ENCODE measurements at places on chromosomes 4 and X.
A peak's percentile ranks its signal among the peaks of the same experiment; 100 is the strongest.

DNA sequence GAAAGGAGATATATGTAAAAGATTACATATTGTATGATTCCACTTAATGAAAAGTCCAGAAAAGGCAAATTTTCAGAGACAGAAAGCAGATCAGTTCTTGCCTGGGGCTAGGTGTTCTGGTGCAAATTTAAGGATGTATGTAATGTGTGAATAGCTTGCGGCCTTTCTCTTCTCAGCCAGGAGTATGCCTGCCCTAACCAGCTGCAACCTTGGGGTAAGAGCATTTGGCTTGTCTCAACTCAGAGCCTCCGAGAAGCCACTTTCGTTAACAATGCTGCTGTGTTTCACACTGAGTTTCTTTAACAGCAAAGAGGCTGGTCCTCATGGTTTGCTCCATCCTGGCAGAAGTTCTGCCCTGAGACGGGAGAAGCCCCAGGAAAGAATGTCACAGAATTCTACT lies 102.7 kb downstream of the SPCS3 start:
- DNase-seq = no peak

GRCh38 chr4:26150948-26151347 lies 169.9 kb upstream of the RBPJ start:
- peak; percentile 73 for DNase-seq

- DNase-seq = no peak
These were observed 53.7 kb downstream of the ATP10D start for GRCh38 chr4:47538825-47539154.

- peak; percentile 81 for DNase-seq
These were observed 1.3 kb downstream of the AFF1 start for GRCh38 chr4:86935853-86936733.

DNA sequence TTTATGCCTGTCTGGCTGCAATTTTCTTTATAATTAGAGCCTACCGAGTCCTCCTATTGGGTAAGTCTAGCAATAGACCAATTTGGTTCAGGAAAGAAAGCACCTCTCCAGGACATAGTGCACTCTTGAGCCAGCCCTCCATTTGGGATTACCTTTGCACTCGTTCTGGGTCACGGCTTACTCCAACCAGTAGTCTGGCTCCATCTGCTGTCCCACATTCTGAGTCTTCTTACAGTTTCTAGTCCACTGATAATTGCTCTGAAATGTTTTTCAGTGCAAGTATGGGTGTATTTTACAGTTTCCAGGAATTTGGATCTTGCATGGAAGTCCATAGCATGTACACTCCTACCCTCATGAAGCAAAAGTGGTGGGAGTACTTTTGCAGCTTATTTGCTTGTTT lies 34.8 kb upstream of the USP51 start:
- DNase-seq = no peak

GRCh38 chr4:176792326-176793059 lies at the start of gene VEGFC:
TSS of gene VEGFC (minus strand) at chr4:176792922. CDS start at chr4:176792311, 611 bp downstream.
- peak; percentile 60 for DNase-seq

DNA sequence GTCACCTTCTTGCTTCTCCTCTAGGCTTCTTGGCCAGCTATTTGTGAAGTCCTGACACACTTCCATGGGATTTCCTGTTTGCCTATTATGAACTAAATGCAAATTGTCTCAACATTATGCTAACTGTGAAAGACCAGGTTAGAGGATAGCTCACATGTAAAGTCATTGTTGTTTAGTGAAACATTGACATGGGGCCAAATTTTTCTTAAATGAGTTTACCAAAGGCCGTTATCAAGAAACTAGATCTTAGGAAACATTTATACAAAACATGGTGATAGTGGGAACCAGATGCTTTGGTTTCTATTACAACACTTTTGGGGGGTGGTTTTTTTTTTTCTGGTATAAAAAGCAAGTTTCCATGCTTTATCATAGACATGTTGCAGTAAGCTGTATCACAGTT lies 466.8 kb upstream of the FAM241A start:
- no peak for DNase-seq

DNA sequence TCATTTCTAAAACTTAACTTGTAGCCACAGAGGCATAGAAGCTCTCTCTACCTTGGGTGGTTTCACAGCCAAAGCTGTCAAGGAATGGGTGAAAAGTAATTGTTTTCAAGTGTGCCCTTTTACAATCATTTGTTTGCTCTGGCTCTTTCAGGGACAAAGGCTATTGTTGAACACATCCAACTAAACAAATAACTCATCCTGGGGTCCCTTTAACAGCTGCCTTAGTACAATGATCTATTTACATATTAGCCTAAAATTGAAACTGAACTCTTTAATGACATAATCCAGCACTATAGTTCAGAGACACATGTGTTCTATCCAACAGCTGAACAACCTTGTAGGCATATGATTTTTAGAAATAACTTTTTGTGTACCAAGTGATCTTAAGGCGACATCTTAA lies 3.7 kb downstream of the HHIP start:
- DNase-seq = no peak

- DNase-seq = no peak
These were observed 42.4 kb downstream of the DCUN1D4 start for GRCh38 chr4:51885363-51885762.

GRCh38 chr4:8123389-8123788 lies 35.2 kb downstream of the ABLIM2 start:
- DNase-seq = no peak

- no peak for DNase-seq
These were observed 1.4 kb downstream of the UBA6 start for GRCh38 chr4:67699603-67700002.

GRCh38 chr4:38279077-38279476 lies 318.9 kb downstream of the PTTG2 start:
- no peak for DNase-seq

- no peak for DNase-seq
These were observed 35.8 kb upstream of the TNIP3 start for GRCh38 chr4:121199742-121200561.

GRCh38 chrX:8304668-8305067 lies 133.6 kb upstream of the VCX2 start:
- no peak for DNase-seq

DNA sequence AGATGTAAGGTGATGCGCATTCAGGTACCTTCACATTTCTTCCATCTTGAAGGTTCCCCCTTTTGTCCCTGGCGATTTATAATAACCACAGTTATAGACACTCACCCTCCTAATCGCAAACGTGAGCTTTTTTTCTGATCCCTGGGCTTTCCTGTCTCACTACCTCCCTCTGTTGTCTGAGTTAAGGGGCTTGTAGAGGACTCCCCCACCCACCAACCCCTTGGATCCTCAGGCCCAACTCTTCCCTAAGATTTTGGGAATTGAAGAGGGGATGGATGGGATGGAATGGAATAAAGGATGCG lies 1.4 kb downstream of the CNKSR2 start:
- DNase-seq = no peak

GRCh38 chrX:20595928-20596575 lies 329.3 kb upstream of the RPS6KA3 start:
- DNase-seq = peak; percentile 64

- DNase-seq = no peak
These were observed 128.0 kb upstream of the PRKG2 start for GRCh38 chr4:81343046-81343445.

- no peak for DNase-seq
These were observed 93.4 kb upstream of the MAMLD1 start for GRCh38 chrX:150269605-150270254.

GRCh38 chr4:123896446-123897071 lies 500.0 kb downstream of the SPRY1 start:
- no peak for DNase-seq

DNA sequence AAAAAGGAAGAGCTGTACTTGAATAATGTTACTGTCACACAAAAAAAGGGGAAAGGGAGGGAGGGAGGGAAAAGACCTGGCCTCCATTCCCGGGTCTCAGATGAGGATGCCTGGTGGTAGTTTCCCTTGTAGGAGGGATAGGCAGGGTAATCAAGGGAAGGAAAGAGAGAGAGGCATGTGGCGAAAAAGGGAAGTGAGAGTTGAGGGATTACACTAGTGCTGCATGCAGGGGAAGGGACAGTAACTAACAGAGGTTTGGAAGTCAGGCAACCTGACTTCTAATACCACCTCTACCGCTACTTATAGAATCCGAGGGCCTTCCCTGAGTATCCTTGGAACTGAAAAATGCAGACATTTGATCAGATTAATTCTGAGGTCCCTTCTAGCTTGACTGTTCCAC lies 821.7 kb upstream of the FTHL17 start:
- no peak for DNase-seq

GRCh38 chr4:101198682-101199339 lies 148.5 kb downstream of the PPP3CA start:
- no peak for DNase-seq

DNA sequence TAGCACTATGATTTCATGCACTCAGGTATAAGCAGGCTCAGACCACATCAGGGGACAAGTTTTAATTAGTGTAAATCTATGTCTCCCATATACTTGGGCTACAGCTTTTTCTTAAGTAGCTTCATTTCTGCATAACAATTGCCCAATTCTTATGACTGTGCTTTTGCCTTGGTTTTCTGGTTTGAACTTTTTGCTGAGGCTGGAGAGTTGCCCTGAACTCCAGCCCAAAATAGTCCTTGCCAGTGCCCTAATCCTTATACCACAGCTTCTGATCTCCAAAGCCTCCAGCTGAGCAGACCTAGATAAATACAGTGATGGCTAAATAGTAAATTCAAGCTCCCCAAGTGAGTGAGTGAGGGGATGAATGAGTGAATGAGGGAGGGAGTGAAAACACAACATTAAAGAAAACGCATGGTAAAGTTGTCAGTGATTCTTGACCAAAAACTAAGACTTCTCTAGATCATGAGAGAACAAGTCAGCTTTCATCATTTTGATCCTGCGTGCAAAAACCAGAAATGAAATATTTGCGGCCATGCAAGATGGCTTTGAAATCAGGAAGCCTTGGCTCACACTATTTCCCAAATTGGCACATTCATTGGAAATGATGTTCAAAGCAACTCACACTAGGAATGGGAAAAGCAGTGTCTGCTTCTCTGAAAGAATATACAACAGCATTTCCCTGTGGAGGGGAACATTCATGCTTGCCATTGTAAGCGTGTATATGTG lies 437.1 kb upstream of the CTSO start:
- no peak for DNase-seq

DNA sequence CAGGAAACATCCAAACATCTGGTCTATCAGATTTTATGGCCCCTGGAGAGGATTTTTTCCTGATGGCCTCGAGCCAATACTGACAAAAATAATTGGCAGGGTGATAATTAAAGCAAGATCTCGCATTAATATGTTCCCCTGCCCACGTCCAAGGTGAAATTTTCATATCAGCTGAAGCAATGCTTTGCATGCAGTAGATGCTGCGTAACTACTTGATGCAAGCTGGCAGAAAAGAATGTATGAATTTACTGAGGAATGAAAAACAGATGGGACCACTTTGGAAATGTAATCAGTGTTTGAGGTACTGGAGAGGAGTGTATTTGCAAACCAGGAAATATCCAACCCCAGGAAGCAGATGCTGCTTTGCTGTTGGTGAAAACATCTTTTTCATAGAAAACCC lies 36.8 kb upstream of the REST start:
- DNase-seq = no peak

GRCh38 chrX:5823903-5824302 lies 404.8 kb downstream of the NLGN4X start:
- DNase-seq = no peak

- no peak for DNase-seq
These were observed 48.2 kb downstream of the CPLX1 start for GRCh38 chr4:777520-778262.

DNA sequence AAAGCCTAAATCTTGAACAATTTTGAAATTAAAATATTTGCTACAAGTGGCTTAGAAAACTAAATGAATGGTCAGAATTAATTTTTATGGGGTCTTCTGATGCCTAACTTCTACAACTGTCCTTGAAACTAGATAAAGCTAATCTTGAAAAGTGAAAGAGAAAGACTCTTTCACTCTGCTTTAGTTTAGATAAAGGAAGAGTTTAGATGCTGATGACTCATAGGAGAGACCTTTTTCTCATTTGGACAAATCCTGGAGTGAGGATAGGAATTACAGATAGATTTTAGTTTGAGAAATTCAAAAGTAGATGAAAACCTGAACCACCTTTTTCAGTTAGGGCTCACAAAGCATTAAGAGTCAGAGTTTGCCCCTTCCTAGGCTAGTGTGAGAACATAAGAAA lies 342.3 kb upstream of the GRID2 start:
- no peak for DNase-seq

- DNase-seq = no peak
These were observed 270.2 kb downstream of the FSTL5 start for GRCh38 chr4:161893566-161893965.

GRCh38 chr4:25839687-25840086 lies 23.1 kb downstream of the SEL1L3 start:
- no peak for DNase-seq

- DNase-seq = no peak
These were observed 395.9 kb upstream of the INTU start for GRCh38 chr4:127236889-127237288.

DNA sequence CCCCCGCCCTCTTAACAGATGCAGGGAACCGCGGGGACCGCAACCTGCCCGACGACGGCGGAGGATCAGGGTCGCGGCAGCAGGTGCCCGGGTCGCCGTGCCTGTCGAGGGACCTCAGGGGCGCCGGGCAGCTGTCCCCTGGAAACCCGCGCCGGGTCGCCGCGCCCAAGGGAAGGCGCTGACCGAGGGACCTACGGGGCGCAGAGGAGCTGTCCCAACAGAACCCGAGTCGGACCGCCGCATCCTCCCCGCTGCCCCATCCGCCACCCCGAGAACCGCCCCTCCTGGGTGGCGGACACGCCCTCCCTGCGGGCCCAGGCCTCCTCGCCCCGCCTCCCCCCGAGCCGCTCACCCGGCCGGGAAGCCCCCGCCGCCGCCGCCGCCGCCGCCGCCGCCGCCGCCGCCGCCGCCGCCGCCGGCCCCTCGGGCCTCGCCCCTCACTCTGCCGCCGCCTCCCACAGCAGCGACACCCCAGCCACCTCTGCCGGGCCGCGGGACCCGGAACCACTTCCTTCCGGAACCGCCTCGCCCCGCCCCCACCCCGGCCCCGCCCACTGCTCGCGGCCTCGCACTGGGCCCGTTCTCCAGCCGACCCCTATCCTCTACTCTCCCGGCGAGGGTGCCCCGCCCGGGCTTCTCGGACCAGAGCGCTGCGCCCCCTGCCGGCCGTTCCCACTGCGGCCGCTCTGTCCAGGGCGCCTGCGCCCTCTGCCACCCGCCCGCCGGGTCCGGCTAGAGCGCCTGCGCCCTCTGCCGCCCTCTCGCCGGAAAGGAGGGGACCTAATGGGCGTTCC lies at the start of gene BCLAF3:
TSS of gene BCLAF3 (minus strand) at position 506 of the 794 bp plus-strand sequence. CDS start 20,797 bp downstream, outside the sequence.
- peak; percentile 95 for DNase-seq

DNA sequence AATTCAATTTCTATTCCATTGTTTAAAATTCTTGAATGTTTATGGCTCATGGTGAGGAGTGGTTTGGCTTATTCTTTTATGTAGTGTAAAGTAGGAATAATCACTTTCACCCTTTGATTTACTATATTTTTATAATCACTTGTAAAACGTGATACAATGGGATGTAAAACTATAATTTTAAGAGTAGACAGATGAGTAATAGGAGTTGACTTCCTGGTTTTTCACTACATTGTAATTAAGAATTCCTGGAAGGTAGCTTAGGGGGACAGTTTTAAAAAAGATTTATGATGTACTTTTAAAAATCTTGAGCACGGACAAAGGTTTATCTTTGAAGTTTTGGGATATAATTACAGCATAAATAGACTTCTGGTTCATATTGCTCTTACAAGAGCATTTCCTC lies 65.3 kb downstream of the PDGFC start:
- DNase-seq = no peak

GRCh38 chrX:88135735-88136134 lies 611.3 kb upstream of the CPXCR1 start:
- DNase-seq = no peak

Data from activated CD8-positive, alpha-beta memory T cell treated with anti-CD3 and anti-CD28 coated beads, Interleukin-2, amount 50 U/mL, for 48 hours (primary cell).